ENCODE measurements at places on chromosomes 16 and 17.

GRCh38 chr17:266701-267667 is 85.5 kb upstream of the DOC2B start:
- DNase-seq, result no peak

- no peak for DNase-seq
These were observed 2.4 kb upstream of the VAC14 start for GRCh38 chr16:70803319-70803718.

DNA sequence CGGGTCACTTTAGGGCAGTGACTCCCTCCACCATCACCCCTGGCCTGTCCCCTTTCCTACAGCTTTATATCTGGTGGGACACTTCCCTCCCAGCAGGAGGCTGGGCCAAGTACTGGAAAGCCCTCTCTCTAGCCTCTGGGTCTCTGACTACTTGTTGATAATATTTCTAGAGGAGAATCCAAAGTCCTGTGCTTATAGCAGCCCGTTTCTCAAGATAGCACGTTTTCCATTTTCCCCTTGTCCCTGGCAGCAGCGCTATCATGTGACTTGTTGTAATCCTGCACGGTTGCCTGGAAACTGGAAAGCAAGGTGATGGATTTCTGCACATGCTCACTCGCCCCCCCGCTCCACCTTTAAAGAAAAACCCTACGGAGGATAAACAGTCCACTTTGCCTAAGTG is 3.3 kb upstream of the AXIN2 start:
- DNase-seq, result peak; percentile 51

- no peak for DNase-seq
These were observed 16.7 kb upstream of the HEATR6 start for GRCh38 chr17:60095381-60095780.

DNA sequence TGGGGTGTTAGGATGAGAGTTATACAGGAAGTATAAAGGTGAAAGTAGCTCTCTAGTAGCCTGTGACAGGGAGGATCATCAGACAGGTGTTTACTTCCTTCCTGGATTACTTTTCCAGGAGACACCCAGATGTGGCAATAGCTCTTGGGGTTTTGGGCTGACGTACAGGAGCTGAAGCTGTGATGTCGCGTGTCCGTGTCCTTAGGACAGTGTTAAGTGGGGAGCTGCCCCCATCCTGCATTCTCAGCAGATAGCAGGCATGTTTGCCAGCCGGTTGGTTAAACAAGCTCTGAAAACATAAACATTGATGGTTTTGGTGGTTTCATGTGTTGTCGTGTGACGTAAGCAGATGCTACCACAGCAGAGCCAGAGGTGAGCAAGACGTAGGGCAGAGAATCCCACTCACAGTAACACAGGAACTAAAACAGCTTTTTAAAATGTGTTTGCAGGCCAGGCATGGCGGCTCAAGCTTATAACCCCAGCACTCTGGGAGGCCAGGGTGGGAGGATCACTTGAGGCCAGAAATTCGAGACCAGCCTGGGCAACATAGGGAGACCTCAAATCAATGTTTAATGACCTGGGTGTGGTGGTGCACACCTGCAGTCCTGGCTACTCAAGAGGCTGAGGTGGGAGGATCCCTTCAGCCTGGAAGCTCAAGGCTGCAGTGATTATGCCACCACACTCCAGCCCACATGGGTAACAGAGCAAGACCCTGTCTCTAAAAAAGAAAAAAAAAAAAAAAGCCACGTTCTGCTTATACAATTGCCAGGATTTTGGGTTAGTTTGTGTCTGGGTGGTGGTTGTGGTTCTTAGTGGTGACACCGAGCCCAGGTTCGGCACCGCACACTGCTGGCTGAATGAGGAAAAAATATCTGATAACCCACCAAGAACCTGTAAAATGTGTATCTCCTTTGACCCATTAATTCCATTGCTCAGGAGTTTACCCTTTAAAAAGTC is 18.2 kb upstream of the IL17C start:
- no peak for DNase-seq

DNA sequence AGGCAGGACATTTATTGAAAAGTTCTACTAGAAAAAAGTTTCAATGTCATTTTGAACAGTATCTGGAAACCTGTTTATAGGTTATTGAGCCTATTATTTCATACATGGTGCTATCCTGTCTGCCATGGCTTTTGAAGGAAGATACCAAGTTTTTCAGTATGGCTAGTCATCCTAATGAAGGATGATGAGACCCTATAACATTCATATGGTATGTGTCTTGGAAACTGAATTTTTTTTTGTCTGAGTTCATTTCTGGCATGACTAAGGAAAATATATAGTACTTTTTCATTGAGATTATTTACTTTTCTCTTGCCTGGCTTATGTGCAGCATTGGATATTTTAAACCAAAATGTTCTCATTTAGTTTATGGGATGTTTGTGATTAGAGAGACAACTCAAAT is 30.2 kb downstream of the CLTC start:
- DNase-seq, result no peak

Measured in NCI-H1092 (cell line).